ENCODE measurements at places on chromosomes 1 and 21.

DNA sequence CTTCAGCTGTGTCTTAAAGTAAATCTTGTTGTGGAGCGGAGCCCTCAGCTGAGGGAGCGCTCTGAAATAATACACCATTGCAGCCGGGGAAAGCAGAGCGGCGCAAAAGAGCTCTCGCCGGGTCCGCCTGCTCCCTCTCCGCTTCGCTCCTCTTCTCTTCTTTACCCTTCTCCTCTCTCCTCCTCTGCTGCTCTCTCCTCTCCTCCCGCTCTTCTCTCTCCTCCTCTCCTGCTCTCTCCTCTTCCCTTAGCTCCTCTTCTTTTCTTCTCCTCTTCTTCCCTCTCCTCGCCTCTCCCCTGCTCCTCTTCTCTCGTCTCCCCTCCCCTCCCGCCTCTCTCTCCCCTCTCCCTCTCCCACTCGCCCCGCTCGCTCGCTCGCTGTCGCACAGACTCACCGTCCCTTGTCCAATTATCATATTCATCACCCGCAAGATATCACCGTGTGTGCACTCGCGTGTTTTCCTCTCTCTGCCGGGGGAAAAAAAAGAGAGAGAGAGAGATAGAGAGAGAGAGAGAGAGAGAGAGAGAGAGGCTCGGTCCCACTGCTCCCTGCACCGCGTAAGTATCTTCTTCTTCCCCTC is at the start of gene PROX1:
Gene PROX1 (plus strand): TSS at position 47 of the 580 bp plus-strand sequence. CDS start 8,563 bp downstream, outside the sequence.
- no peak for DNase-seq

DNA sequence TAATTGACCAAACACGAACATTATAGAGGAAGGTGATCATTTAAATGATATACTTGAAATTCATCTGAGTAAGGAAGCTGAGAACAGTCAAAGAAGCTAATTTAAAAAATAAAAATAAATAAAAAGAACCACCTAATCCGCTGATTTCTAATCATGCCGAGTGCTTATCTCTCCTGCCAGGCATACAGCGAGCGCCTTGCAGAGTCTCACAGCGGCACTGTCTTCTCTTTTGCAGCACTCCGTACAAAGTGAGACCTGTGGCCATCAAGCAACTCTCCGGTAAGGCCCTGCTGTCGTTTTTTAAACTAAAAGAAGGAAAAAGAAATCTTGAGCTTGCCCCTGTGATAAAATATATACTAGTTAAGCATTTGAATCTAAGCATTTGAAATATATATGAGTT is 45.3 kb downstream of the PDE9A start:
- DNase-seq, result no peak

DNA sequence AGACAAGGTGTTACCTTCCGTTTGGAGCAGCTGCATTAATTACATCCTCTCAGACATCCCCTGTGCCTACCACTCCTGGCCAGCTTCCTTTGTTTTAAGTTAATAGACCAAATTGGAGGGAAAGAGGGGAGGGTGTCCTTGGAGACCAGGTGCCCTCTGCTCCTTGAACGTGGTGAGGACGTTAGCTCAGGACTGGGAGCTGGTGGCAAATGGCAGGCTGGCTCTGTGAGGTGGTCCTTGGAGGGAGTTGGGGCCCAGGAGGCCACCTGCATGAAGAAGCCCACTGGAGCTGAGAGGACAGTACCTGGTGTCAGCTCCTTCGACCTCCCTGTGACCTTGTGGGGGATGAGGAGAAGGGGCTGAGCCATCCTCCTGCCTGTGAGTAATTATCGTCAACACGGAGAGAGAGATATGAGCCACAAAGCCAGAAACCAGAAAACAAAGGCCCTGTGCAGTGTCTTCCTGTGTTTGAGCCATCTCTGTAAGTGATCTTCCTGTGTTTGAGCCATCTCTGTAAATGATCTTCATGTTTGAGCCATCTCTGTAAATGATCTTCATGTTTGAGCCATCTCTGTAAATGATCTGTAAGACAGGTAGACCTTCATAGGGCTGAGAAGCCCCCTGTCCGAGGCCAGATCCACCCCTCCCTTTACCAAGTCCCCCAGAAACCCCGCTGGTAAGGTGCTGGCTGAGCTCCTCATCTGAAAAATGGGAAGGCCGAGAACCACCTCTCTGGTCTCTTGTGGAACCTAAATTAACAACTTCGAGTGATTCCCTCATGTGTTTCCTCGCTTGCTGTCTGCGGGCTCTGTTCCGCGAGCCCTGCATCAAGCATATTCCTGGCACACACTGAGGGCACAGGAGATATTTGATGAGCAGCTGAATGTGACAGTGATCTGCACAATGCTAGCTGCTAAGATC is 126.0 kb downstream of the CAMTA1 start:
- no peak for DNase-seq

- peak; percentile 47 for DNase-seq
Measured at GRCh38 chr1:206982216-206982615, 12.0 kb upstream of the FCAMR start.

GRCh38 chr1:32877211-32878110 is 6.7 kb upstream of the FNDC5 start:
- no peak for DNase-seq

GRCh38 chr1:52332411-52332810 is 33.6 kb downstream of the CC2D1B start:
- DNase-seq, result no peak

DNA sequence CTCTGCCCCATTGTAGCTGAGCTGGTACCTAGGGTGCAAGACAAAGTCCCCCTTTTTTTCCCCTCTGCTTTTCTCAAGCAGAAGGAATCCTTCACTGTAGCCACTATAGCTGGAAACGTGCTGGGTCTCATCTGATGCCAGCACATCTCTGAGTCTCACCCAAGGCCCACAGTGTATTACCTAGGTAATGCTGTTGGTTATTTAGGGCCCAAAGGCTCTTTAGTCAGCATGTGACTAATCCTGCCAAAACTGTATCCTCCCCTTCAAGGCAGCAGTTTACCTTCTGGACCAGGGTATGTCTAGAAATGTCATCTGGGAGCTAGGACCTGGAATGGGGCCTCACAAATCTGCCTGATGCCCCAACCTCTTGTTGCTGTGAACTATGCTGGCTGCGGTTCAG is 423.4 kb downstream of the NUF2 start:
- no peak for DNase-seq

DNA sequence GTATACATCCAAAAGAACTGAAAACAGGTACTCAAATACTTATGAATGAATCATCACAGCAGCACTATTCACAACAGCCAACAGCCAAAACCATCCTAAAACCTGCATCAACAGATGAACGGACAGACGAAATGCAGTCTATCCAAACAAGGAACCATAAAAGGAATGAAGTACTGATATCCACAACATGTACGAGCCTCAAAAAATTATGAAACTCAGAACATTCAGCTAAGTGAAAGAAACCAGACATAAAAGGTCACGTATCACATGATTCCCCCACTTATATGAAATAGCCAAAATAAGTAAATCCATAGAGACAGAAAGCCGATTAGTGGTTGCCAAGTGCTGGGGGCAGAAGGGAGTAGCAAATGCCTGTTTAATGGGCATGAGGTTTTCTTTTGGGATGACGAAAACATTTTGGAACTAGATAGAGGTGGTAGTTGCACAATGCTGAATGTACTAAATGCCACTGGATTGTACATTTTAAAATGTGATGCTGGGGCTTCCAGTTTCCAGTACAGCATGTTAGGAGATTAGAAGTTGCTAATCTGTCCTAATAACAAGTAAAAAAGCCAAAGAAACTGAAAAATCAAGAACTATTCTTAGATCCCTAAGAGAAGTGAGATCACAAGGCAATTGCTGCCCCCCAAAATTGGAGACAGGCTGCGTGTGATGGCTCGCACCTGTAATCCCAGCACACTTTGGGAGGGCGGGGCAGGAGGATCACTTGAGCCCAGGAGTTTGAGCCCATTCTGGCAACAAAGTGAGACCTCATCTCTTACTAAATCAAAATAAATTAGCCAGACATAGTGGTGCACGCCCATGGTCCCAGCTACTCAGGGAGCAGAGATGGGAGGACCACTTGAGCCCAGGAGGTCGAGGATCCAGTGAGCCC is 25.3 kb downstream of the CLSTN1 start:
- no peak for DNase-seq

GRCh38 chr1:223429821-223430220 is 36.6 kb downstream of the CCDC185 start:
- no peak for DNase-seq

DNA sequence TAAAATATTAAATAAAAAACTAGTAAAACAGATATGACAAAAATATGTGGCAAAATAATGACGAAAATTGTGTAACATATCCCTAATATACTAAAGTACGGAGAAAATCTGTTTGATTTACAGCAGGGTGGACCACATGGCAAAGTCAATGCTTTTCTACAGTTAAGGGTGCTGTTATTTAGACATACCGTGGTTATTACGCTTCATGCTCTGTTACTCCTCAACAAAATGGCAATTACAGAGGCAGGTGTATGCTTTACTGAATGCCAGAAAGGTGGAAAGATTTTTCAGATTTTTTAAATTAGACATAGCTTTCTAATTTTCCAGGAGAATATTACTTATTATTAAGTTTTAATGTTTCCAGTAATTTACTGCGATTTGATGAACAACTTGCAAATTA is 343.9 kb upstream of the DPYD start:
- no peak for DNase-seq

- no peak for DNase-seq
Measured at GRCh38 chr1:205444931-205445645, 10.8 kb downstream of the BLACAT1 start.

DNA sequence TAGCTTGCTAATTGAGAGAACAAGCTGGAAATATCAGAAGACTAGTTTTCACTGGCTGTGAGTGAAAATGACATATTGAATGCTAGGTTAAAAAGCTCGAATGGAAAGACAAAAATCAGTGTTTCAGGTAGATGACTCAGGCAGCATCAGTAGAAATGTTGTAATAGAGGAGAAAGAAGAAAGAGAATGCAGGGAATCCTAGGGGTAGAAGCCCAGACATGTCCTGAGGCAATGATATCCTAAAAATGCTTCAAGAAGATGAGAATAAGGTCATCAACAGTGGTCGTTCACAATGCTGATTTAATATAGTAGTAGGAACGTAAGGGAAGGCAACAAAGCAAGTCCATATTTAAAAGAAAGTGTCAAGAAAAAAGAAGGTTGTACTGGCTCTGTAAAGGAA is 96.7 kb upstream of the HP1BP3 start:
- DNase-seq, result no peak

DNA sequence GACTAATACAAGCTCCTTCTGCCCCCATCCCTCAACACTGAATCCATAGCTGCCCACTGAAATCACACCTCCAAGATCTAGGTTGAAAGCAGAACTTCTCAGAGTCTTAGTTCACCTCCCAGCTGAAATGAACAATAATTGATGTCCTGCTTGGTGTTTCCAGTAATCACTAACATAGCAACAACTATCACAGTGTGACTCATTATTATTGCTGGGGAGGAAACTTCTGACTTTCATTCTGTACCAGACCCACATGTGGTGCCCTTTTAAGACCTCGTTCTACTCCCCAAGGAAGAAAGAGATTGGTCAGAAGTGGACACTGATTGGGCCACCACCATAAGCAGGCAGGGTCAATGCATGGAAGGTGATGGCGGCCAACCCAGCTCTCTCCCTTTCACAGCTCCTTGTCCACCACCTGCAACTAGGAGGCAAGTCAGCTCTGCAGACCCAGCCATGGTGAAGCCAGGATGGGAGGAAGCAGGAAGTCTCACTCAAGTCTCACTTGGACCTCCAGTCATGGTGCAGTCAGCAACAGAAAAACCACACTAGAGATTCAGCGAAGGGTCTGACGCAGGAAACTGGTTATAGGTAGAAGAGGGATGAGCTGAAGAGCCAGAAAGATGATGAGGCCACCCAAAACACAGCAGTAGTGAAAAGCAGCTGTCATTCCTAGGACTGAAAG is 720.2 kb downstream of the PTPRU start:
- DNase-seq, result no peak

DNA sequence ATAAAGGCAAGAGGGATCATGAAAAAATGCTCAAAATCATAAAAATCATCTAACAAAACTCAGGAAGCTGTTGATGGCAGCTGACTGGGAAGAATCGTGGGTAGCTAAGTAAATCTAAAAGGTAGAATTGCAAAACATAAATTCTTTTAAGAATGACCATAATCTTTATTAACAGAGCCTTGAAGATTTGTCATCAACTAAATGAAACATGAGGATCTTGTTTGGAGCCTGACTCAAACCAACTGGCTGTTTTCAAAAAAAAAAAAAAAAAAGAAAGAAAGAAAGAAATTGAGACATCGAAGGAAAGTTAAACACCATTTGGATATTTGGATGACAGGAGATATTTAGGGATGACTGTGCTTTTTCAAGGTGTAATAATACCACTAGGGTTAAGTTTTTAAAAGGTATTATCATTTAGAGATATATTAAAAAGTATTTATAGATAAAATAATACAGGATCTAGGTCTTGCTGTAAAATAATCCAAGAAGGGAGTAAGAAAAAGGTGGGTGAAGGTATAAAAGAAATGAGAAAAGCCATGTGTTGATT is 48.6 kb downstream of the CD34 start:
- no peak for DNase-seq

- no peak for DNase-seq
Measured at GRCh38 chr1:162011337-162012012, 12.2 kb downstream of the OLFML2B start.

- DNase-seq, result no peak
Measured at GRCh38 chr1:244369256-244370057, 82.3 kb downstream of the ADSS2 start.

- no peak for DNase-seq
Measured at GRCh38 chr1:143721024-143721373, 250.8 kb downstream of the FAM72C start.

DNA sequence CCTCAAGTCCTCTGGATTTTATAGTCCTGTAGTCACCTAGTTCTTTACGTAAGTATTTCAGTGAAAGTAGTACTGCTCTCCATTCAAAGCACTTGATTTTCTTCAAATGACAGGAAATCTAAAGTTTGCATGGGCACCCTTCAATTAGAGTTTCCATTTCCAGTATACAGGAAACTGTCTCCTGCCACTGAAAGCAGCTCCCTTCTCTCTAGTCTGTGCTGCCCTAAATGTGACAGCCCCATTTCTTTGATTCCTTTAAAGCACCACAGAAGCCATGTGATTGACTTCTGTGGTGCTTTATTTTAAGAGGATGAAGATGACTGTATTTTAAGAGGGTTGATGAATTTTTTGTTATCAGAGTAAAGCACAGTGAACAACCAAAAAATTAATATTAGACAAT is 226.1 kb downstream of the DNAH14 start:
- DNase-seq, result no peak

- no peak for DNase-seq
Measured at GRCh38 chr1:54259546-54260140, 59.7 kb downstream of the MRPL37 start.

DNA sequence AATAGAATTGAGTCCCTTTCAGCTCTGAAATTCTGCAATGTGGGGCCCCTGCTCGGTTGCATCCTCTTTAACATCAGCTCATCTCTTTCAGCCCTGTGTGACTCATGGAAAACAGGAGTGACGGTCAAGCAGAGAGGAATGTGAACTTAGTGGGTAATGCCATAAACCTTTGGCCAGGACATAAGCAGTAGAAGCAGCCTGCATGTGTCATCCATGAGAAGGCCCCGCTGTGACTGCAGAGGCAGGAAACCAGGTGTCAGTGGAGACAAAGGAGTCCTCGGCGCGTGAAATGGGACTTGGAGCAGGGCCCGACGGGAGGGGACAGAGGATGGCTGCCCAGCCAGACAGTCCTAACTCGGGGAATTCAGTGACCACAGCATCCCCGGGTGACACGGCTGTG is 21.1 kb upstream of the EPHB2 start:
- DNase-seq, result no peak
